ENCODE measurements at places on chromosomes 1 and 21. TPM values are rescaled to one million over a fixed set of nuclear protein-coding genes. Genes with fewer than 3 reads are reported as not detected.

The TAS1R1 gene
- not detected for total RNA-seq

The ETNK2 gene
- 6.7 TPM for total RNA-seq

- peaks cover 85% of the 10 kb centered on the region for H3K4me1 ChIP-seq
- peaks cover 8% of the 10 kb centered on the region for H3K36me3 ChIP-seq
- peak overlapping the region; percentile 92 for H3K4me3 ChIP-seq
- H3K27me3 ChIP-seq, result no peaks in the 10 kb centered on the region
- peak overlapping the region; percentile 91 for H3K27ac ChIP-seq
- DNase-seq, result no peak
Measured at GRCh38 chr1:156118177-156118868, 3.8 kb downstream of the LMNA start.

- no peak overlapping the region for H3K4me3 ChIP-seq
- no peak overlapping the region for H3K27ac ChIP-seq
- DNase-seq, result no peak
- H3K27me3 ChIP-seq, result no peaks in the 10 kb centered on the region
- H3K36me3 ChIP-seq, result no peaks in the 10 kb centered on the region
Measured at GRCh38 chr1:110594456-110595352, 11.5 kb downstream of the KCNA2 start.
